ENCODE measurements at places on chromosomes 4 and X.

- no peak for DNase-seq
These were observed 3.3 kb downstream of the PGRMC2 start for GRCh38 chr4:128284317-128284716.

- no peak for DNase-seq
These were observed 8.8 kb downstream of the TMEM150C start for GRCh38 chr4:82553020-82553419.

- DNase-seq = no peak
These were observed 75.0 kb downstream of the FAM13A start for GRCh38 chr4:88981993-88982392.

DNA sequence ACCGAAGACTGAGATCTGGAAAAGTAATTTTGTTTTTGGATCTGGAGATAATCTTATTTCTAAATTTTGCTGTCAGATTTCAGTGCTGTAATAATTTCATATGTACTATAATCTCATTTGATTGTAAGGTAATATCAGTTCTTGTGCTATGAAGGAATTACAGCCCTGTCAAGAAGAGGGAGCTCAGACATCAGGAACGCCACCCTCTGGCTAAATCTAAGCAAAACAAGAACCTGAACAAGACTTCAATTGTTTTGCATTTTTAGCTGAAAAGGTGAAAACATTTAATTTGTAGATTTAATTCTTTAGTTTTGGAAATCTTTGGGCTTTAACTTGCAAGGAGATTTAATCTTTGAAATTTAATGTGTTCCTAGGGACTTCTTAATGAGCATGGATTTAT, 525.4 kb upstream of the HS3ST1 start:
- no peak for DNase-seq

- no peak for DNase-seq
These were observed 24.6 kb upstream of the WWC2 start for GRCh38 chr4:183074288-183074990.

Data from activated CD4-positive, alpha-beta memory T cell treated with anti-CD3 and anti-CD28 coated beads, Interleukin-2, amount 10 ng/mL, durations not matched to agents 7 days and 5 days (primary cell).